Naive thymus-derived CD4-positive, alpha-beta T cell (primary cell): ENCODE measurements at places on chromosomes 2 and 18.

- no peak for DNase-seq
Observed at GRCh38 chr2:152420936-152421335, 86.0 kb downstream of the FMNL2 start.

DNA sequence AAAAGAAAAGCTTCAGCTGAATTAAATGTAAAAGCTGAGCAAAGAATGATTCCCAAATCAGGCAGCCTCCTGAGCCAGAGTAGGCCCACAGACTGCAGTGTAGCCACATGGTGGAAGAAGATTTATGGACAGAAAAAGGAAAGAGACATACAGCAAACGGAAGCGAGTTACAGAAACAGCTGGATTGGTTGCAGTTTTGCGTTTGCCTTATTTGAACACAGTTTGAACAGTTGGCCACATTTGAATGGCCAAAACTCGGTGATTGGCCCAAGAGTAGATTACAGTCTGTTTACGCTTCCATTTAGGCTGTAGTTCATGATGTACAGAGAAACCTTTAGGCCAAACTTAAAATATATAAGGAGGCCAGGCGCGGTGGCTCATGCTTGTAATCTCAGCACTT is 35.1 kb downstream of the SH2D6 start:
- no peak for DNase-seq

- DNase-seq: no peak
Observed at GRCh38 chr2:208311321-208311720, 45.3 kb downstream of the PIKFYVE start.

DNA sequence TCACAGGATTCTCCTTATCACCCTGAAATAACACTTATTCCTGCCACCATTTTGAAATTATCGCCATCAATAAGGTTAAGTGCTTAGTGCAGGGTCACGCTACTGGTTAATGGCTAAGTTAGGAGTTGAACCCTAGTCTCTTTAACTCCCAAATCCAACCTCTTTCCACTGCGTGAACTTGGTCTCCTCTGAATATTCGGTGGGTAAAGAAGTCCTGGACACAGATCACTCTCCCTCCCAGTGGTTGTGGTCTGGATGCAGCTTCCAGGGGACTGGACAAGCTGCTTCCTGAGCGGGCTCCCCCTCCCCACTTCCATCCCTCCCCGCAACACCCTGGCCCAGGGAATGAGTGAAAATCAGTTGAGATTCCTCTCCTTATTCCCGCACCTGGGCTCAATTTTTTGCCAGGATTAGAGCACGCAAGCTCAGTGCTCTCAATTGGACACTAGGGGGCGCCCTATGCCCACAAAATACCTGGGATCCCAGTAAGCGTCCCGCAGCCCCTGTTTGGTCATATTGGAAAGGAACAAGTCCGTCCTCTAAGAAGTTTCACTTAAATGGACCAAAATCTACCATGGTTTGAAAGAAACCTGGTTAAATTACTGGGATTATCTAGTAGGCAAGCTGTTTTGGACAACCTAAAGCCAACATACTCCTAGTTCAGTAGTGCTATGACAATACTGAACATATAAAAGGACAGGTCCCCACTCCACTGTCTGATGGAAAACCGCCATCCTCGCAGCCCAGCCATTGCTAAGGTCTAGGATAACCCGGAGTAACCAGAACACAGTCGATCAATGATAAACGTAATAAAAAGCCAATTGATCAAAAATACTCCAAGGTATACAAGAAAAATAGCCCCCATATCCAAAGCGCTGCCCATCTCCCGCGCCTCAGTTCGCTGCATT is 40.4 kb downstream of the DHRS9 start:
- peak; percentile 66 for DNase-seq

- no peak for DNase-seq
Observed at GRCh38 chr2:12923907-12924610, 207.3 kb downstream of the TRIB2 start.

DNA sequence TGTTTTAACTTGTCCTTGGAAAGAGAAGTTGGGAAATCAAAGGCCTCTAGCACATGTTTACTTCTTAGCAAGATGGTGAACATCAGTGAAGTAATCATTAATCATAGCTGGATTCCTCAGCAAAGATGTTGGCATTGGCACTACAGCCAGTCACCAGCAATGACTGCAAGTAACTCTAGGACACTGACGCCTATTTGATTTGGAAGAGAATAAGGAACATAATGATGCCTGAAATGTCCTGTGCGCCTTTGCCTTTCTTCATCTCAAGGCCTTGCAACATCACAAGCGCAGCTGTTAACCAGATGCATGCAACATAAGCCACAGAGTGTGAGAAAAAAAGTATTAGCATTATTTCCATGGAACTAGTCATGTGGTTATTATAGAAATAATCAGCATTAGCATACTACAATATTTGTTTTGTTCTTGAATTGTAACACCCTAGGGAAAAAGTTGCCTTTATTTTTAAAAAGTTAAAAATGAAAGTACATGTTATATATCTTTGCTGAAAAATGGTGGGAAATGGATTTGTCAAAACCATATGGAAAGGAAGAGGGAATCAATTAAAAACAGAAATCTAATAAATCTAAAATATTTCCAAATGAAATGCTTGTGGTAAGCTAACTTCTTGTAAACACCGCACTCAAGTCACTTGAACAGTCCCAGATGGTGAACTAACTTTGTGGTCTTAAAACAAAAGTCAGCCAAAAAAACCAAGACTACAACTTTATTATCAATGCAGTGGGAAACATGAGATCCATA is 55.6 kb downstream of the THADA start:
- no peak for DNase-seq

DNA sequence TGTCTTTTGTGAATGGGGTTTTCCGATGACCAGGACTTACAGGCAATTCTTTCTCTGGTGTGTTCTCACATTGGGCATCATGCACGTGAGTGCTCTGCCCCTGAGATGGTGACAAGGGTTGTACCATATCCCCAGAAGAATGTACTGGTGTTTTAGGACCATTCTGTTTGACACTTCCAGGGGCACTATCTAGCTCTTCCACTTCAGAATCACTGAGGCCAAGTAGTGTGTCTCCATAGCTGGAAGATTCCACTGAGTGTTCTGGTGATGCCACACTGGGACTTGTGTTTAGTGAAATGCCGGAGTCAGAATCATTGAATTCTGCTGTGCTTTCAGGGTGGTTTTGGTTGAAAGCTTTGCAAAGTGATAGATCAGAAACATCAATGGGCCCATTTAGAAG is 18.7 kb downstream of the HNRNPA3 start:
- DNase-seq: no peak

- DNase-seq: no peak
Observed at GRCh38 chr2:237294460-237294859, 119.5 kb downstream of the COL6A3 start.
